Iris pigment epithelial cell (primary cell): ENCODE measurements at places on chromosomes 16 and 17.

DNA sequence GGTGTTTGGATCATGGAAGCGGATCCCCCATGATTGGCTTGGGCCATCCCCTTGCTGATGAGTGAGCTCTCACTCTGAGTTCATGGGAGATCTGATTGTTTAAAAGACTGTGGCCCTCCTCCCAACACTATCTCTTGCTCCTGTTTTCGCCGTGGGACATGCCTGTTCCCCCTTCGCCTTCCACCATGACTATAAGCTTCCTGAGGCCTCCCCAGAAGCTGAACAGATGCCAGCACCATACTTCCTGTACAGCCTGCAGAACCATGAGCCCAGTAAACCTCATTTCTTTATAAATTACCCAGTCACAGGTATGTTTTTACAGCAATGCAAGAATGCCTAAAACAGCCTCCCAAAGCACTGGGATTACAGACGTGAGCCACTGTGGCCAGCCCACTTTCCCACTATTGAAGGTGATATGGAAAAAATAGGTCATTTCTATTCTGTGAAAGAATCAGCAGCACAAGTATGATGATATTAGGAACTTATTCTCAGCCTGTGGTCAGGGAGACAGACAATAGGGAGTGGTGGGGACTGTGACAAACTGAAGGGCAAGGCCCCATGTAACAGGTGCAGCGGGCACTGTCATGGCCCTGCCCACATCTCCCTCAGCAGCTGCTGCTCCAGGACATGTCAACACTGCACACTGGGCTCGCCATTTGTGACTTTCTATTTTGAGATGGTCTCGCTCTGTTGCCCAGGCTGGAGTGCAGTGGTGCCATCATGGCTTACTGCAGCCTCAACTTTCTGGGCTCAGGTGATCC is 33.7 kb upstream of the LITAF start:
- DNase-seq: no peak

- DNase-seq: peak; percentile 55
Observed at GRCh38 chr17:3983606-3984484, 19.6 kb upstream of the ATP2A3 start.

DNA sequence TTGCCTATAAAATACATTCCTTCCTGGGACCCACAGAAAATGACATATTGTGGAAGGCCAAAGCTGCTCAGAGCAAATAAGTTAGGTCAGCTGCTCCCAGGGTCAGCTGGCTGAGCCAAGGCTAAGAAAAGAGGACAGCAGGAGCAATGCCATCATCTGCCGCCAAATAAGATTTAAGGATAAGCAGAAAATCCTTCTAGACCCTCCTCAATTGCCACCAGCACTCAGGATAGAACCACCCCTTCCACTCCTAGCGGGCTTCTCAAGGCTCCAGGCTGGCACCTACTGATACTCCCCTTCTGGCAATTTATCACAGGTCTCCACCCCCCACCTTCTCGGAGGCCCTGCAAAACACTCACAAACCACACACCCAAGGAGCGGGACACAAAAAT is 22.9 kb downstream of the MBTPS1 start:
- DNase-seq: no peak

- peak; percentile 17 for DNase-seq
Observed at GRCh38 chr17:70780031-70780430, 610.7 kb downstream of the KCNJ2 start.

GRCh38 chr17:27578718-27579085 is 52.3 kb upstream of the LGALS9 start:
- DNase-seq: peak; percentile 75

DNA sequence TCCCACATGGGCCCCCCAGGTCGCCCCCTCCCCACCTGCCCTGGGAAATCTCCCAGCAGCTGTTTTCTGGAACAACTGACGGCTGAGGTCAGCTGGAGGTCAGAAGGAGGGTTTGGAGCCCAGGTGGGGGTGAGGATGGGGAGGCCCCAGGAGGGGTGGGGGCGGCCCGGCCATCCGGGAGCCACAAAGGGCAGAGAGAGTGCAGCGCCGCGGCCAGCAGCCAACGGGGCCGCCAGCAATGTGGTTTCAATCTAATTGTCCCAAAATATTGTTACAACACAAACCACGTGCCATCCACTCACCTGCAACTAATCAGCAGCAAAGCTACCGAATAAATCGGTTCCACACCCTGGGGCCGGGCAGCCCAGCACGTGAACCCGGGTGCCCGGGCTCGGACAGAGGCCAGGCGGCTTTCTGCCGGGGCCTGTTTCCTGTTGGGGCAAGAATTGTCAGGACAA is 28.3 kb upstream of the SLC38A10 start:
- DNase-seq: no peak

DNA sequence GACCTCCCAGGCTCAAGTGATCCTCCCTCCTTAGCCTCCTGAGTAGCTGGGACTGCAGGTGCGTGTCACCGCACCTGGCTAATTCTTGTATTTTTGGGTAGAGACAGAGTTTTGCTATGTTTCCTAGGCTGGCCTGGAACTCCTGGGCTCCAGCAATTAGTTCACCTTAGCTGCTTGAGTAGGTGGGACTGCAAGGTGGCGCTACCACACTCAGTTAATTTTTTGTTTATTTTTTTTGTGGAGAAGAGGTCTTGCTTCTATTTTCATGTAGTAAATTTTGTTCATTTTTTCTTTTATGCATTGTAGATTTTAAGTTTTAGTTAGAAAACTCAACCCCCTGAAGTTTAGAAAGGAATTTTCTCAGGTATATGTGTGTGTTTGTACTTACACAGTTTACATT is 21.7 kb downstream of the RNF135 start:
- DNase-seq: no peak

DNA sequence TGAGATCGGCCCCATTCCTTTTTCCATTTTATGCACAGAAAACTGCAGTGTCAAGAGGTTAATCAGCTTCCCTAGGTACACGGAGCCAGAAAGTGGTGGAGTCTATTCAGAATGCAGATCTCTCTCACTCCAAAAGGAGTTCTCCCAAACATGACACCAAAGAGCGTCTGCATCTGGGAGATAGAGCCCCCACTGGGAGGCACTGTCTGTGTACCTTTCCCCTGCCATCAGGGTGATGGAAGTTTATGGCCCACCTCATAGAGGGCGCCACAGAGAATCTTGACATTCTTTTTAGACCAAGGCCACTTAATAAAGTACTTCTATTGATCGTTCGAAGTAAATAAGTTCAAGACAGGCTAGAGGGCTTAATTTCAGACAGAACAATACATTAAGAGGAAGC is 493.7 kb upstream of the ERCC4 start:
- no peak for DNase-seq

- no peak for DNase-seq
Observed at GRCh38 chr16:50407351-50407750, 38.6 kb upstream of the BRD7 start.

DNA sequence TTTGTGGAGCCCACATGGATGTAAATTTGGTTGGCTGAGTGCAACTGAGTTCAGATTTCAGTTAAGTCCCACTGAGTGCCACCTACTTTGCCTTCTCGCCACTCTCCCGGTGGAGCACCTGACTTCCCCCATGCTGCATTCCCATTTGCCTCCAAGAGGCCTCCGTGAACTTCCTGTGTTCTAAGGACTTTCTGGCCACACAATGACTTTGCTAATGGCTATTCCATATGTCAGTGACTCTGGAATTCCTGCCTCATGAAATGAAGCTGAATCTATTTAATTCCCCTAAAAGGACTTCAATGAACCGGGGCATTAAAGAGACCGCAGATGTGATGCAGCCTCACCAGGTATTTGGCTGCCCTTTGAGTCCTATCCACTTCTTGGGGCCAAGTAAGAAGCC is 29.9 kb downstream of the ABCC12 start:
- DNase-seq: no peak
